Cerebellar cortex (tissue), 1 donor: ENCODE measurements at places on chromosomes 2 and 18.

GRCh38 chr2:26298638-26299393 lies 47.1 kb upstream of the SELENOI start:
- DNase-seq, result peak; percentile 55

DNA sequence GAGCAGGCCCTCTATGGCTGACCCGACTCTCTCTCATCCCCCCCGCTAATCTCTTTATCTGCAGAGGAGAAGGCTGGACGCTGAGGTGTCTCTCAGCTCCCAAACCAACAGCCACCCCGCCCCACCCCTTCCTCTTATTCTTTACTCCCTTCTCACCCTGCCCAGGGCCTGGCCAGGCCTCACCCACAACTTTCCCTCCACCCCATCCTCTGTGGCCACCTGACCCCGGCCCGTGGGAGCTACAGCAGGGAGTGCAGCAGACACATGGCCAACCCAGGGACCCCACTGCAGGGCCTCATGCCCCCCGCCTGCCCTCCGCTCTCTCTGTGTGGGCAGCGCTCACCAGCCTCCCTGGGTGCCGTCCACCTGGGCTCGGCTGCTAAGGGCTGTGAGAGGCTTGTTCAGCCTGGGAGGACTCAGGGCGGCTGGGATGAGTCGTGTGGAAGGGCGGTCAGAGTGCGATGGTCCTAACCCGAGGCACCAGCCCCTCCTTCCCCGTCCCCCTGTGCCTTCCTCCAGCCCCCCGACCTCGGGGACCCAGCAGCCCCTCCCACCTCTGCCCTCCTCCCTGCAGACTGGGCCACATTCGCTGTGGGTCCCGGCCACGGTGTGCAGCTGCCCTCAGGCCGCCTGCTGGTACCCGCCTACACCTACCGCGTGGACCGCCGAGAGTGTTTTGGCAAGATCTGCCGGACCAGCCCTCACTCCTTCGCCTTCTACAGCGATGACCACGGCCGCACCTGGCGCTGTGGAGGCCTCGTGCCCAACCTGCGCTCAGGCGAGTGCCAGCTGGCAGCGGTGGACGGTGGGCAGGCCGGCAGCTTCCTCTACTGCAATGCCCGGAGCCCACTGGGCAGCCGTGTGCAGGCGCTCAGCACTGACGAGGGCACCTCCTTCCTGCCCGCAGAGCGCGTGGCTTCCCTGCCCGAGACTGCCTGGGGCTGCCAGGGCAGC lies 6.8 kb downstream of the NEU4 start:
- DNase-seq, result no peak

DNA sequence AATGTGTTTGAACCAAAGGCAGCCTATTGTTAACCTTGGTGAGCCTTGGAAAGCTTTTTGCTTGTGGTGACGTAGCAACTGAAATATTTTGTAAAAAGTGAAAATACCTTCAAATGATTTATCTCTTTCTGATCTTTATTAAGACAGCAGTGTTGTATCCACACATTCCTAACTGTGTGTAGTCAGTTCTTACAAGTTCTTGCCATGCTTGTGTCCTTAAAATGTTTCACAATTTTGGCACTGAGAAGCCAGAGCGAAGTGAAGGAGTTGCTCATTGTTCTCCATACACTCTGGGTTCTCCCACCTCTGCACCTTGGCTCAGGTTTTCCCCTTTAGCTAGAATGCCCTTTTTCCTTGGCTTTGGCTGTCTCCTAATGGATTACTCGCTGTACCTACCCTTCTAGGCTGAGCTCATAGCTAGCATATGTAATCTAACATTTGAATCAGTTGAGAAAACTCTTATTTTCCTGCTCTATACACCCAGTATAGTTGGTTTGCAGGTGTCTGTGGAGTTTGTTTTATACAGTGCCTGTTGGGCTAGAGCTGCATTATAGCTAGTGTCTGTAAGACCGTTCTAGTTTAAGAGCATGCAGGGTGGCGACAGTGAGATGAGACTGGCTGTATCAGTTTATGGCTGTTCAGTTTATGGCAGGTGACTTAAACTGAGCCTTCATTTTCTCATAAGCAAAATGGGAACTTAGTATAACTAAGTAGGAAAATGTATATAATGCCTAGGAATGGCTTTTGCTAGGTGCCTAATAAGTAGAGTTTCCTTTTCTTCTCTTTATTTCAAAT lies 45.5 kb downstream of the FMNL2 start:
- DNase-seq, result no peak

- DNase-seq, result no peak
Measured at GRCh38 chr2:48337871-48338270, 192.1 kb upstream of the STON1 start.

GRCh38 chr2:102686479-102687439 lies 67.4 kb downstream of the SLC9A2 start:
- no peak for DNase-seq

- no peak for DNase-seq
Measured at GRCh38 chr18:68314403-68314802, 400.5 kb downstream of the TMX3 start.

GRCh38 chr2:45588158-45588829 lies 22.8 kb downstream of the SRBD1 start:
- no peak for DNase-seq

GRCh38 chr2:226151157-226151556 lies 648.5 kb downstream of the IRS1 start:
- DNase-seq, result no peak

GRCh38 chr18:12306752-12307700 lies 1.0 kb upstream of the TUBB6 start:
- peak; percentile 35 for DNase-seq

GRCh38 chr2:16181062-16181740 lies 240.9 kb downstream of the MYCN start:
- no peak for DNase-seq

DNA sequence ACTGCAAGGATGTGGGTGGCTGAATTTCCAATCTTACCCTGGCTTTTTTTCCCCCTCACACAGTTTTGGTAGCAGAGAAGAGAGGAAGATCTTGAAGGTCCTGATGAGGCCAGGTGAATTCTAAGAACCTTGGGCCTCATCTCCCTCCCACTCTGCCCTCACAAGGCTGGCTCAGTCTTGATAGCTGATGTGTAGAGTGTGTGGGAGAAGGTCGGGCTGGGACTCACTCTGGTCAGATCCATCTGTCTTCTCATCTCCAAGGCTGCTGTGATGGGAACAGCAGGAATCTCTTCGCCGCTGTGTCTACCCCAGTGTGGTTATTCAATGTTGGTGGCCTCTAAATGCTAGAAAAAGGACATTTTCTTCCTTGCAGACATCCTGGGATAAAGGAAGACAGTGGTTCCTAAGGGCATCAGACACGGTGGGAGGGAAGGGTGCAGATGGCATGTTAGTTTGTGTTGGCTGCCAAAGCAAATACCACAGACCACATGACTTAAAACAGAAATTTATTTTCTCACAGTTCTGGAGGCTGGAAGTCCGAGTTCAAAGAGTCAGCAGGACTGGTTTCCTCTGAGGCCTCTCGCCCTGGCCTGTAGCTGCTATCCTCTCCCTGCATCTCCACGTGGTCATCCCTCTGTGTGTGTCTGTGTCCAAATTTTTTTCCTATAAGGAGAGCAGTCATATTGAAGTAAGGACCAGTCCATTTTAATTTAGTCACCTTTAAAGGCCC lies 37.6 kb upstream of the MGAT4A start:
- DNase-seq, result peak; percentile 80

DNA sequence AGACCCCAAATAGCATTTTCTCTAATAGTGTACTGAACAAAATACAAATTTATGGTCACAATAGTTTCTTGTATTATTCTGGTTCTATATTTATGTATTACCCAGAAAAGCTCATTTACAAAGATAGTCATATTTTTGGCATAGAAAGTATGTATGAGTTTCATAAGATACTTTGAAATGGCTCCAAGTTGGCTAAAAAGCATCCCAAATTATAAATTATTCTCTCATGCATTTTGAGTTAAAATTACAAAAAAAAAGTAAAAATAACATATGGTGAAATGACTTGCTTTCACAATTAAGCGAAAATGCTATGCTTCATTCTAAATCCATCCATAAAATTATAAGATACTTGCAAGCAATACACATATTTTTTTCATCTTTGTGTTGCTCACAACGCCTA lies 530.7 kb downstream of the ZNF804A start:
- no peak for DNase-seq
